Caco-2 (cell line): ENCODE measurements at places on chromosomes 7 and 10. TPM values are rescaled to one million over a fixed set of nuclear protein-coding genes. Genes with fewer than 3 reads are reported as not detected.

GRCh38 chr7:84684836-84685480 lies 490.4 kb upstream of the SEMA3A start:
- H3K4me1 ChIP-seq = no peaks in the 10 kb centered on the region
- no peak overlapping the region for H3K27ac ChIP-seq

- no peak for DNase-seq
- H3K27me3 ChIP-seq = no peaks in the 10 kb centered on the region
- no peaks in the 10 kb centered on the region for H3K4me1 ChIP-seq
- no peaks in the 10 kb centered on the region for H3K36me3 ChIP-seq
- H3K27ac ChIP-seq = no peak overlapping the region
- H3K4me3 ChIP-seq = no peak overlapping the region
These were observed 45.9 kb upstream of the GNAI1 start for GRCh38 chr7:80088705-80089104.

- no peak overlapping the region for H3K27ac ChIP-seq
- no peaks in the 10 kb centered on the region for H3K36me3 ChIP-seq
- no peak overlapping the region for H3K4me3 ChIP-seq
- H3K4me1 ChIP-seq = no peaks in the 10 kb centered on the region
- DNase-seq = no peak
- H3K27me3 ChIP-seq = no peaks in the 10 kb centered on the region
These were observed 102.7 kb downstream of the GRID1 start for GRCh38 chr10:86263907-86264306.

DNA sequence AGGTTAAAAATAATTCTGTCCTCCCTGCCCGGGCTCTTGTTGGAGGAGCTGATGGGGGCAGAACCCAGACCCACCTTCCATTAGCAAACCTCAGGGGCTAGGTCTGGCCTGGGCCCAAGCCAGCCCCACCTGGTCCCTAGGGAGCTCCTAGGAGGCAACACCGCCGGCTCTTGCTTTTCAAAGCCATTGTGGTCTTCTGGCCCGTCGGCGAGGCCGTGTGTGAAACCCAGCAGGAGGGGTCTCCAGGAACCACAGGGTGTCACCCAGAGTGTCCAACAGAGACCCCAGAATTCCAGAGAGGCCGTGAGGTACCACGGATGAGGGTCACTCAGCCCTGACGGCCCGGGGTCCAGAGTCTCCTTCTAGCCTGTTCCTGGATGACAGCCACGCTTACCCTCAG lies 16.6 kb upstream of the PDGFA start:
- no peaks in the 10 kb centered on the region; the same call in 1 of the 2 replicates for H3K36me3 ChIP-seq
- no peaks in the 10 kb centered on the region for H3K27me3 ChIP-seq
- peaks cover 45% of the 10 kb centered on the region for H3K4me1 ChIP-seq
- H3K4me3 ChIP-seq = no peak overlapping the region
- H3K27ac ChIP-seq = no peak overlapping the region

DNA sequence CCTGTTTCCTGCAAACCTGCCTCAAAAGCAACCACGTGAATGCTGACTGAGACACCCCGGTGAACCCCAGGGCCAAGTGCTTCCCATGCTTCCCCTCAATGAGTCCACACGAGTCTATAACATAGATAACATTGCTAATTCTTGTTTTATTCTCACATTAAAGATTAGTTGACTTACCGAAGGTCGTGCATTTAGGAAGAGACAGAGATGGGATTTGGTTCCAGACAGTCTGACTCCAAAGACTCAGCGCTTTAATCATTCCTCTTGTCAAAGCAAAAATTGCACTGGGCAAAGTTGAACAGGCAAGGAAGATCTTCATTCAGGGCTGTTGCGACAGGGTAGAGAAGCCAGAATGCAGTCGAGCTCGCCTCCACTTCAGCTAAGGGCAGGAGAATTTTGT lies 435.6 kb upstream of the C7orf33 start:
- DNase-seq = no peak
- no peaks in the 10 kb centered on the region for H3K4me1 ChIP-seq

DNA sequence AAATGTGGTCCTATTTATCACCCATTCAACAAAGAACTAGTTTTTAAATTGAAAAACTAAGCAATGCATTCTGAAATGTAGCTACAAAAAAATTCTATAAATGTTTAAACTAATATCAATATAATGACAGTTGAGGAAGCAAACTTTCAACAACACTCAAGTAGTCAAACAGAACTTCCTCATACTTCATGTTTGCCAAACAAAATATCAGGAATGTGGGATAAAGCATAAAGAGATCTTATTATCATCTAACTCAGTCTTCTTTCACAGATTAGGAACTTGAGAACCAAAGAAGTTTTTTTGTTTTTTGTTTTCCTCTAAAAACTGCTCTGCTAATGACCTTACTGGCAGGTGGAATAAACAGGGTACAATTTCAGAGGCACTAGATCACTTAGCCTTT lies 116.2 kb downstream of the JAZF1 start:
- no peak for DNase-seq
- H3K4me3 ChIP-seq = no peak overlapping the region
- no peak overlapping the region for H3K27ac ChIP-seq
- H3K36me3 ChIP-seq = no peaks in the 10 kb centered on the region
- no peaks in the 10 kb centered on the region for H3K4me1 ChIP-seq

GRCh38 chr10:47405857-47406547 lies 21.9 kb upstream of the ZNF488 start:
- no peak overlapping the region for H3K4me3 ChIP-seq
- no peak overlapping the region for H3K27ac ChIP-seq
- H3K27me3 ChIP-seq = no peaks in the 10 kb centered on the region

DNA sequence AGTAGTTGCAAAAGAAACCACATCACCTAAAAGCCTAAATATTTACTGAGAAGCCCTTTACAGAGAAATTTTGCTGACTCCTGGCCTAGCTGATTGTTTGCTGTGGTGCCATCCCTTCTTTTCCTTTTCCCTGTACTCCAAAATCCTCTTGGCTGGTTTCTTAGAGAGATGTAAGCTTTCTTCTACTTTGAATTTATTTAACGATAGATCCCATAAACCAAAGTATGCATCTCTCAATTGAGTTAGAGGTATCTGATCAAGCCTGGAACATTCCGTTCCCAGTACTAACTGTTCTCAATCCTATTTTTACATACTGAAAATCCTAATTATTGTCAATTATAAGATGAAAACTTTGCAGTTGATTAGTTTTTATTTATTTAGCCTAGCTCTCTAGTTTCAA lies 6.3 kb downstream of the TMEM60 start:
- DNase-seq = no peak
- no peaks in the 10 kb centered on the region for H3K27me3 ChIP-seq
- H3K4me1 ChIP-seq = peaks cover 13% of the 10 kb centered on the region
- no peak overlapping the region for H3K4me3 ChIP-seq

- H3K27me3 ChIP-seq = no peaks in the 10 kb centered on the region
- no peaks in the 10 kb centered on the region for H3K36me3 ChIP-seq
These were observed 27.9 kb upstream of the DPYSL4 start for GRCh38 chr10:132158823-132159222.

DNA sequence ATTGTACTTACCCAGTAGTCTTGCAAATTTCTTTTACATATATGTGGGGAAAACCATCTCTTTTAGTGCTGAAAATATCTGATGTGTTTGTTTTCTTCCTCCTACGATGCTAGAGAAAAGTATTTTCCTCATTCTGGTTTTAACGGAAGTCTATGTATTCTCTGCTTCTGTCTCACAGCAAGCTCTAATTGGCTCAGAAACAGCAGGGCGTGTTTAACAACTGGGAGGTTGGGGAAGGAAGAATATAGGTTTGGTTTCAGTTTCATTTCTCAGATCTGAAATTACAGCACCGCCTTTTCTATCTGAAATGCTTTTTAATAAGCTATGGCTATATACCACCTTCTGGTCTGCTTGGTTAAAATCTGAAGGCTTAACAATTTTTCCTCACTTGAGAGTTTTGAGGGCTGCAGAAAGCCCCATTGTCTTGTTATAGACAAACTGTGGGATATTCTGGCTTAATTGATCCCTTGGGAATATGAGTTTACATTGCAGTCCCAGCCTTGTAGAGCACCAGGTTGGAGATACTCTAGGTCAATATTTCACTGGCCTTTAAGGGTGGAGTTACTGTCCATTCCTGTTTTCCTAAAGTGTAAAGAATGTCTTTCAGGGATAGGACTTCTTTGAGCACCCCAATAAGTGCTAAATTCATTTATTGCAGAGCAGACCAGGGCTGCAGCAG lies at the start of gene SAMD9:
TSS of gene SAMD9 (minus strand) at position 128 of the 679 bp plus-strand sequence. CDS start 11,882 bp downstream, outside the sequence.
- DNase-seq = no peak
- H3K27me3 ChIP-seq = no peaks in the 10 kb centered on the region
- no peak within 1 kb of the TSS; the same call in 1 of the 2 replicates for H3K4me3 ChIP-seq
- H3K36me3 ChIP-seq = no peaks in the 10 kb centered on the region
- no peak within 1 kb of the TSS for H3K27ac ChIP-seq

- DNase-seq = no peak
- peaks cover 14% of the 10 kb centered on the region; the same call in 1 of the 2 replicates for H3K4me1 ChIP-seq
- no peak overlapping the region for H3K27ac ChIP-seq
- H3K4me3 ChIP-seq = no peak overlapping the region
- no peaks in the 10 kb centered on the region for H3K36me3 ChIP-seq
These were observed 155.6 kb downstream of the SH3PXD2A start for GRCh38 chr10:103699611-103700435.

DNA sequence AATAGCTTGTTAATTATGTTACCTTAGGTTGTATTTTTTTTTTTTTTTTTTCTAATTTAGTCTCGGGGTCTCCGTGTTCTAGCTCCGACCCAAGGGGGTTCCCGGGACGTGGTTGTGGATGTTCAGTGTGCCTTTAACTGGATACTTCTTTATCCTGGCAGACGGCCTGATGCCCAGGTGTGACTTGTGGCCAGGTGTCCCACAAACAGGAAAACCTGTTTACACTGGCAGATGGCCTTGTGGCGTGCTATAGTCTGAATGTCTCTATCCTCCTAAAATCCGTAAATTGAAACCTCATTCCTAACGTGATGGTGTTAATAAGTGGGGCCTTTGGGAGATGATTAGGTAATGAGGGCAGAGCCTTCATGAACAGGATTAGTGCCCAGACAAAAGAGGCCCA lies 546.4 kb upstream of the C7orf33 start:
- no peak overlapping the region for H3K27ac ChIP-seq
- no peak overlapping the region for H3K4me3 ChIP-seq
- H3K4me1 ChIP-seq = no peaks in the 10 kb centered on the region
- no peaks in the 10 kb centered on the region for H3K36me3 ChIP-seq
- DNase-seq = no peak

- DNase-seq = no peak
- H3K27ac ChIP-seq = no peak overlapping the region
- peaks cover 17% of the 10 kb centered on the region for H3K4me1 ChIP-seq
These were observed 78.4 kb upstream of the LEP start for GRCh38 chr7:128162666-128163065.

DNA sequence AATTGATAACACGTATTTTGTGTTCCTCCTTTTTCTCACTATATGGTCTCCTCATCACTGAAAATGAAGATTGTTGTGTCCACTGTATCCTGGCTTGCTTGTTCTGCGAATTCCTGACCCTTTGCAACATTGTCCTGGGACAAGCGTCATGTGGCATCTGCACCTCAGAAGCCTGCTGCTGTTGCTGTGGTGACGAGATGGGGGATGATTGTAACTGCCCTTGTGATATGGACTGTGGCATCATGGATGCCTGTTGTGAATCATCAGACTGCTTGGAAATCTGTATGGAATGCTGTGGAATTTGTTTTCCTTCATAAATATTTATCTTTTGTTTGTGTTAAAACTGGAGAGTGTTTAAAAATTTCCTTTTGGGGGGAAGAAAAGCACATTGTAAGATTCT lies 93.7 kb downstream of the MDFIC start:
- no peak for DNase-seq
- H3K27ac ChIP-seq = no peak overlapping the region
- H3K36me3 ChIP-seq = no peaks in the 10 kb centered on the region
- H3K4me1 ChIP-seq = no peaks in the 10 kb centered on the region
- no peaks in the 10 kb centered on the region for H3K27me3 ChIP-seq

Gene NOS3
- total RNA-seq = 1.1 TPM in 1 of 2 replicates, not detected in the other

Gene HOXA2
- total RNA-seq = 1.5 and 1.8 TPM in 2 replicates

Gene SFTPA1
- not detected in 2 replicates for total RNA-seq

Gene SNCG
- 0.45 TPM in 1 of 2 replicates, not detected in the other for total RNA-seq
